ENCODE measurements at places on chromosomes 16 and 17. TPM values are rescaled to one million over a fixed set of nuclear protein-coding genes. Genes with fewer than 3 reads are reported as not detected.

The SLC2A4 gene
- polyA plus RNA-seq: not detected

The DHRS7C gene
- polyA plus RNA-seq: not detected

The CDH15 gene
- not detected for polyA plus RNA-seq

The SLC16A6 gene
- polyA plus RNA-seq: 0.61 TPM

The SLC12A3 gene
- polyA plus RNA-seq: not detected

The TUBB3 gene
- not detected for polyA plus RNA-seq

The NPIPB13 gene
- polyA plus RNA-seq: 0.59 TPM

The MT1F gene
- 82.3 TPM for polyA plus RNA-seq

The PMFBP1 gene
- polyA plus RNA-seq: 0.95 TPM

The TNFRSF17 gene
- polyA plus RNA-seq: not detected

The HSD17B2 gene
- 0.16 TPM for polyA plus RNA-seq

The EPN2 gene
- polyA plus RNA-seq: 1.6 TPM

The HIC1 gene
- polyA plus RNA-seq: 0.10 TPM

The TMC5 gene
- polyA plus RNA-seq: not detected

The SEPTIN1 gene
- 178 TPM for polyA plus RNA-seq

The MYH13 gene
- not detected for polyA plus RNA-seq

The NXPH3 gene
- polyA plus RNA-seq: not detected

The DNAI2 gene
- 0.11 TPM for polyA plus RNA-seq

The ACE gene
- 0.15 TPM for polyA plus RNA-seq

The FOXC2 gene
- not detected for polyA plus RNA-seq

The HAGH gene
- 38.7 TPM for polyA plus RNA-seq

The PIRT gene
- not detected for polyA plus RNA-seq

The NTHL1 gene
- polyA plus RNA-seq: 13.1 TPM

The NACA2 gene
- polyA plus RNA-seq: not detected

The HES7 gene
- polyA plus RNA-seq: not detected

The CCDC200 gene
- 0.69 TPM for polyA plus RNA-seq

The CA5A gene
- not detected for polyA plus RNA-seq

The KRTAP4-4 gene
- not detected for polyA plus RNA-seq

The NPB gene
- polyA plus RNA-seq: not detected

The SHISA9 gene
- polyA plus RNA-seq: not detected

The EZH1 gene
- 44.6 TPM for polyA plus RNA-seq

The TP53TG3D gene
- 0.62 TPM for polyA plus RNA-seq

The CHAD gene
- polyA plus RNA-seq: not detected

The BIRC5 gene
- not detected for polyA plus RNA-seq

The ZNF750 gene
- not detected for polyA plus RNA-seq

The SMTNL2 gene
- polyA plus RNA-seq: not detected

The PYDC1 gene
- not detected for polyA plus RNA-seq

The KRTAP9-4 gene
- polyA plus RNA-seq: not detected

The PLEKHG4 gene
- polyA plus RNA-seq: 7.9 TPM

The SLC6A2 gene
- polyA plus RNA-seq: not detected

The ZNF319 gene
- polyA plus RNA-seq: 10.7 TPM

The CNGB1 gene
- polyA plus RNA-seq: not detected
